DMS 273 treated with DMSO at 0.1 percent for 48 hours (cell line): ENCODE measurements at places on chromosomes 5 and 9.

DNA sequence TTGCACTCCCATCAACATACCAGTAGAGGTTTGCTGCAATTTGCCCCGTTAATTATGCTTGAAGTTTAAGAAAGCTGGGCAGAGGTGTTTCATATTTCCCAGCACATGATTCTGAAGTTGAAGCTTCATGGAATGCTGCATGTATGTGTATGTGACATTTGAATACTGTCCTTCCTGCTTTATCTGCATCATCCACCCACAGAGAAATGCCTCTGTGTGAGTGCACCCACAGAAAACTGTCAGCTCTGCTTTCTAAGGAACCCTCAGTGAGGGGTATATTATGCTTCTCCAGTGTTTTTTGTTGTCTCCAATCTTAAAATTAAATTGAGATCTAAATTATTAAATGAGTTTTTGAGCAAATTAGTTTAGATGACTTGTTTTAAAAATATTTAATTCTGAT lies 358.1 kb upstream of the PIK3R1 start:
- DNase-seq, result no peak

DNA sequence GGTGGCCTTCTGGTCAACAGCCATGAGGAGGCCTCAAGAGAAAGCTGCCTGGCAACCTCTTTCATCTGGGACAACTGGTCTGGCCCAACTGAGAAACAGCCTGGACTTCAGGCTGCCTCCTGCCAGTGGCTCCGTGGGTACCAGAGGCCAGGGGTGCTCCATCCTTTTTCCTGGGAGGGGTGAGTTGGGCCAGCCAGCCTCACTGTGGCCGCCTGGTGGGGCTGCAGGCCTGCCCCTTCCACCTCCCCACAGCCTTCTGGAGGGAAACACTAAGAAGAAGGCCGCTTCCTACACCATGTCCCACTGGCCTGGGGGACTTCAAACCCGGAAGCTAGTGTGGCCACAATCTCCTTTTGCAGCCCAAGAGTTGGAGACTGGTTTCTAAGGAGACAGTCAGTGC lies 13.8 kb upstream of the NKD2 start:
- DNase-seq, result no peak

- DNase-seq, result no peak
Observed at GRCh38 chr9:121259935-121260334, 8.0 kb upstream of the GSN start.

GRCh38 chr9:21806644-21807043 lies 4.2 kb downstream of the MTAP start:
- no peak for DNase-seq

DNA sequence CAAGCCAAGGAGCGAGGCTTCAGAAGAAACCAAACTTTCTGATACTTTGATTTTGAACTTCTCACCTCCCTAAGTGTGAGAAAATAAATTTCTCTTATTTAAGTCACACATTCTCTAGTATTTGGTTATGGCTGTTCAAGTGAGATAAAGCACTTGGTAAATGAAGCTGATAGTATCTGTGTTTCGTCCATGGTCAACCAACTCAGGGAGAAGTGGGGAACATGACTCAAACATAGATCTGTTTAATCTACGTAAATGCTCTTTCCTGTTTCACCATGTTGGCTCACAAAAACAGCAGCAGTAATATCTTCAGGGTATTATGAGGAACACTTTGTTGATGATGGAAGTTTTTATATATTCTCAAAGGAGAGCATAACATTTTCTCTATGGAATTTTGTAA lies 2167.2 kb upstream of the C9orf72 start:
- no peak for DNase-seq

DNA sequence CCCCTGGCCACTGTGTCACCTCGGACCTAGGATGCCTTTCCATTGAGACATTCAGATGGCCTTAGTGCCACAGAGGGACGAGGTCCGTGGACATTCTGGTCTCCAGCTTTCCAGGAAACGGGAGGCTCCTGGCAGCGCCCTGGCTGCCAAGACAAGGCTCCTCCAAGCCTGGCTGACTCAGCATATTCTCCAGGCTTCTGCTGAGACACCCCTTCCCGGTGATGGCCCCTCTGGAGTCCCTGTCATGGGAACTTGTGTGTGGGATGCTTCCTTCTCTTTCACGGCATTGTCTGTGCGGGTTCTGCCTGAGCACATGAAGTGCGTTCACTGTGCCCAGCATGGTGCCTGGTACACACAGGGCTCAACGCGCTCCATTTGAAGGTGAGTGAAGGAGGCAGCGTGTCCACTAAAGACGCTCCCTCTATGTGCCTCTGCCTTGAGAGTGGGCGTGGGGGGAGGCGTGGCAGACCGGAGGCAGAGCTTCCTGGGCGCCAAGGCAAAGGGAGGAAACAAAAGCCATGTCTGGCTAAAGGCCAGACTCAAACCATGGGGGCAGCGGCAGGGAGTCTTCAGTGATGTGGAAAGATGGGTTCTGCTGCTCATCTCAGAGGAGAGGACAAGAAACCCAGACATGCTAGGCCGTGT lies 46.4 kb upstream of the PRRC2B start:
- no peak for DNase-seq

DNA sequence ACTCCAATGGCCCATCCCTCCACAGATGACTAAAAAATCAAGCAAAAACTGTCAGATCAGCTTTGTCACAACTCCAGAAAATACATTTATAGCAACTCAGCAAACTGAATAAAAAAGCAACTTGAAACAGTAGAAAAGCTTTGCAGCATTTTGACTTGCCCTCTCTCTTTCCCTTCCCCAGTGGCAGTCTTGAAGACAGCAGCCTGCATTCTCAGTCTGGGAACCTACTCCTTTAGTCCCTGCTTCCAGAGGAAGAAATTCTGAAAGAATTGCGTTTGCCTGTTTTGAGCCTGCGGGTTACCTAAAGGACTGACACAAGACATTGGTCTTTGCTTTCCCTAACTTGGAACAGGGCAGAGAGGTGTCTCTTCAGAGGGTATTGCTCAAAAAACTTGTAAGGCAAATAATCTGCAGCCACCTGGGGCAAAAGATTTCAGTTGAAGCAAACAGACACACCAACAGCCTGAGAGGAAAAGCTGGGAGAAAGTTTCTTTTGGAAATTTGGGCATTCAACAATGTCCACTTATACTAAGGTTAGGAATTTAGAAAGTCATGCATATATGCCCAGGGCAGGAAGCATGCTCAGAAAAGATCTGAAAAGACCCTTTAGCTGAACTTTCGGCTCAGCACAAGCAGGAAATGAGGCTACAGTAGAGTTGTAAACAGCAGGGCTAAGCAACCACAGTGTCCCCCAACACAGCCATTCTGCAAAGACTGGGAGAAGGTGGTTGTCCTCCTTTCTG lies 15.2 kb upstream of the SLC35D2 start:
- DNase-seq, result no peak

DNA sequence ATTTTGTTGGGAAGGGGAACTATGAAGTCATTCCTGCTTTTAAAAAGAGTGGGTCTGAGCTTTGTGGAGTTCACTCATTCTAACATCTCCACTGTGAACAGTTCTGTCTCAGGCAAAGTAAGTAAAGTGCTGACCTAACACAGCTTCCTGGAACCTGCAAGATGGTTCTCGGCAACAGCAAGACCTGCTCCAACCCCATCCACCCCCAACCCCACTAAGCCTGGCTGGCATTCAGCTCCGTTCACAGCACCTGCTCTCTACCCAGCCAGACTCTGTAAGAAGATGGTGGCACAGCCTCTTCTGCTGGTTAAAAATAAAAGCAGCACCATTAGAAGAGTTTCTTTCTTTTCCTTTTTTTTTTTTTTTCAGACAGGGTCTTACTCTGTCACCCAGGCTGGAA lies 42.0 kb downstream of the EPB41L4B start:
- DNase-seq, result peak; percentile 82

- DNase-seq, result no peak
Observed at GRCh38 chr9:92146610-92147009, 31.4 kb upstream of the SPTLC1 start.

- no peak for DNase-seq
Observed at GRCh38 chr5:144017631-144018030, 152.8 kb downstream of the YIPF5 start.

DNA sequence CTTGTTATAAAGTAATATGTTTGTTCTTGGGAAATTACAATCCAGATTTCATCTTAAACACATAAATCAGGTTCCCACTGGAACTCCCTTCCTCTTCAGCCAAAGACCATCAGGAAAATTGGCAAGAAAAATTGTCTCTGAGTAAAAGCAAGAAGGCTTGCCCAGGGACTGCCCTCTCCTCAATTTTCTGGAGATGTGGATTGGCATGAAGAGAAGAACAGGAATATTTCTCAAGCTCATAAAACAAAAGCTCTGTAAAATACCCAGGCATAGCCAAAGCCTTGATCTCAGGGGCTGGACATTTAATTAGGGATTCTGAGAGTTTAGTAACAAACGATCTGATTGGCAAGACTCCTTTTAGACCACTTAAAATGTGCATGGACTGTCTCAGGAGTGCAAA lies 223.4 kb downstream of the ZNF608 start:
- no peak for DNase-seq

DNA sequence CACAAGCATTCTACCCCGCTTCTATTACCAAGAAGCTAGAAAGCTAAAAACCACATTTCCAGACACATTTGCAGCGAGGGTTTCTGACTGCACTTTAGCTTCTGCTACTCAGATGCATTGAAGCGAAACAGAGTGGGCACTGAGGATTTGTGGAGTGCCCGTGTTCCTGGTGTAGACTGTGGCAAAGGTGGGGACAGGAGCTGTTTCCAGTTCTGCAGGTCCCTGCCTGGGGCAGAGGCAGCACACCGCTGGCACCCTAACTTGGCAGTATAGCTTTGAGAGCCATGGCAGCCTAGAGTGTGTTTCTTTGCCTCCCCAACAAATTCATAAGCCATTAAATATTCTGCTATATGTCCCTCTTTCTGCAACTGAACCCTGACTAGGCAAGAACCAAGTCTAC lies 108.6 kb upstream of the SPOCK1 start:
- no peak for DNase-seq

- DNase-seq, result no peak
Observed at GRCh38 chr5:62719061-62719720, 140.6 kb downstream of the LRRC70 start.

GRCh38 chr5:56656846-56657726 lies 158.3 kb upstream of the MAP3K1 start:
- no peak for DNase-seq

- no peak for DNase-seq
Observed at GRCh38 chr5:180370861-180371641, 17.9 kb upstream of the GFPT2 start.

- DNase-seq, result no peak
Observed at GRCh38 chr5:123721675-123722276, 209.8 kb downstream of the CSNK1G3 start.

GRCh38 chr5:179613460-179614071 lies 9.9 kb downstream of the HNRNPH1 start:
- no peak for DNase-seq

GRCh38 chr5:56862909-56863308 lies 46.5 kb upstream of the SETD9 start:
- no peak for DNase-seq

DNA sequence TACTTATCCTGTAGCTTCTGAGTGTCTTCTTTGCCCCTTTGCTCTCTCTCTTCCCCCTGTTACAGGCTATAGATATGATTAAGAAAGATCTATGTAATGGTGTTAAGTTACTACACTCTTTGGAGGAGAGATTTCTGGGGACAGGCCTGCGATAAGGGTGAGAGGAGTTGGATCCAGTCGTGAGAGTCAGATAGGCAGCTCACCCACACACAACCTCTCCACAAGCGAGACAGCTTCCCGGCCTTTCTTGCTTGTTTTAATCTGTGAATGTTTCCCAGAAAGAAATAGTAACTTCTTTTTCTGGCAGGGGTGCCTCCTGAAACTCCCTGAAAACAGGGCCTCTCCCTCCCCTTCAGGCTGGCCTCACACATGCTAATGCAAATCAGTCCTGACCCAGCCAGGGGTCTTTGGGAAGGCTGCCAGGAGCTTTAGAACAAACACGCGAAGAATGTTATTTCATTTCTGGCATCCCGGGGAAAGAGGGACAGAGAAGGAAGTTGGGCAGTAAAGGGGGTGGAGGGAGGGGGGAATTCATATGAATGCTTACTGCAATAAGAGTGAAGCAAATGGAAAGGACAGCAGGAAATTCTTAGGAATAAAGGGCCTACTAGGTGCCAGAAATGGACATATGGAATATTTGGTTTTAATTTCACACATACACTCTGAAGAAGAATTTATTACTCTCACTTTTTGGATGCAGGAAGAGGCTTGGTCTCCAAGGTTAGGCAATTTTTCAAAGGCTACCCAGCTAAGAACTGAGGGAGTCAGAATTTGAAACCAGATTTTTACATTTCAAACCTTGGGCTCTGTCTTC lies 215.8 kb upstream of the TRIM32 start:
- DNase-seq, result no peak

GRCh38 chr5:22354956-22355355 lies 498.2 kb downstream of the CDH12 start:
- no peak for DNase-seq

- DNase-seq, result no peak
Observed at GRCh38 chr9:98944057-98944733, 488 bp downstream of the COL15A1 start.

- DNase-seq, result no peak
Observed at GRCh38 chr5:136799806-136800372, 434.5 kb upstream of the TRPC7 start.

DNA sequence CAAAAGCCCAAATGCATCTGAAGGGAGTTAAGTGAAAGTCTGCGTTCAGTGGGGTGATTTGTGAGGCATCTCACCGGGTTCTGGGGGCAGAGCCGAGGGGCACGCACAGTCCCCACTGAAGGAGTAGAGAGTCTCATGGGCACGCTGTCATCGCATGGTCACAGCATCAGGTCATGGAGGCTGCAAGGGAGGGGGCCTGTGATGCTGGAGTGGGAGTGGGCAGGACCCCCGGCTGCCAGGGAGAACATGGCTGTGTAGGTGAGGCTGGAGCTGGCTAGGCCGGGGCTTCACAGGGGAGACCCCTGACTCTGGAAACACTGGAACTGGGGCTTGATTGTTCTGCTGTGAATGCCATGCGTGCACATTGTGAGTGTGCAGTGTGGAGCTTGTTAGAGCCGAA lies 360.5 kb downstream of the IRX2 start:
- no peak for DNase-seq

- DNase-seq, result no peak
Observed at GRCh38 chr5:7871653-7872052, 2.7 kb downstream of the MTRR start.

- no peak for DNase-seq
Observed at GRCh38 chr9:122367065-122367464, 3.8 kb upstream of the PTGS1 start.

GRCh38 chr9:109168170-109168569 lies 1.1 kb upstream of the FRRS1L start:
- DNase-seq, result no peak

GRCh38 chr5:170640731-170641588 lies 137.1 kb downstream of the KCNIP1 start:
- no peak for DNase-seq

DNA sequence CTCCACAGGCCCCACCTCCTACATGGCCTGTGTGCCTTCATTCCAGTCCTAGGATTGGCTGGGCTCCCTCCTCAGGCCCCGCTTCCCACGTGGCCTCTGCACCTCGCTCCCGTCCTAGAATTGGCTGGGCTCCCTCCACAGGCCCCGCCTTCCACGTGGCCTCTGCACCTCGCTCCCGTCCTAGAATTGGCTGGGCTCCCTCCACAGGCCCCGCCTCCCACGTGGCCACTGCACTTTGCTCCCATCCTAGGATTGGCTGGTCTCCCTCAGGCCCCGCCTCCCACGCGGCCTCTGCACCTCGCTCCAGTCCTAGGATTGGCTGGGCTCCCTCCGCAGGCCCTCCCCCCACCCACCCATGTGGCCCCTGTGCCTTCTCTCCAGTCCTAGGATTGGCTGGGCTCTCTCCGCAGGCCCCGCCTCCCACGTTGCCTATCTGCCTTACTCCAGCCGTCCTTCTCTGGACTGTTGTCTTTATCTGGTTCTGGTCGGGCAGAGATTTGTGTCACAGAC lies 45.3 kb upstream of the CACNA1B start:
- no peak for DNase-seq
